ENCODE measurements at places on chromosomes 11 and 22. TPM values are rescaled to one million over a fixed set of nuclear protein-coding genes. Genes with fewer than 3 reads are reported as not detected.

DNA sequence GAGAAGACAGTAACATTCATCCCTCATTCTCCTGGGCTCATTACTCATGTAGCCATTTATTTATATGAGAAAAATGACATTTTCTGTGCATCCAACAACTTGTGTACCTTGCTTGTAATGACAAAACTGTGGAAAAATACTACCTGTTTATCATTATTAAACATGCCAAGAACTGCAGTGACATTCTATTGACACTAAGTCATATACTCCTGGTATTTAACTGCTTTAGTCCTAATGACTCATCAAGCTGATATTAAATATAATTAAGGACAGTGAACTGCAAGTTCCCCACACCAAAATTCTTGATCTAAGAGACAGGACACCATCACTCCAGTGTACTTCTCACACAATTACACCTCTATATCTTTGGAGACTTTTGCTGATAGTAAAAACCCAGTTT, 1328.7 kb upstream of the RAG2 start:
- DNase-seq = no peak

- DNase-seq = no peak
Measured at GRCh38 chr11:63573881-63574855, 11.0 kb upstream of the PLAAT2 start.

GRCh38 chr11:34298871-34299270, 58.9 kb downstream of the ABTB2 start:
- DNase-seq = no peak

GRCh38 chr11:127226949-127227348, 226.4 kb upstream of the KIRREL3 start:
- no peak for DNase-seq

GRCh38 chr11:99424313-99425084, 403.8 kb downstream of the CNTN5 start:
- DNase-seq = peak; percentile 62

DNA sequence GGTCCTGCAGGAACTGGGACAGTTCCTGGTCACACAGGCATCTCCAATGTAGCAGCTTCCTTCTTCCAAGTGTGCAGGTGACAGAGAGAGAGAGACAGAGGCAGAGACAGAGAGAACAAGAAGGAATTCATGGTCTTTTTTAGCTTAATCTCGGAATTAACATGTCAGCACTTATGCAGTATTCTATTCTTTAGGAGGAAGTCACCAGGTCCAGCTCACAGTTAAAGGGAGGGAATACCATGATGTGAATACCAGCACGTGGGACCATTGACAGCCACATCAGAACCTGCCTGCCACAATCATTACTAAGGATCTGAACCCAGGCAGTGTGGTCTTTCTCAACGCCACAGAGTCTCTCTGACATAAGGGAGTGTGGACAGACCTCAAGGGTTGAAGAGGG, 341.6 kb downstream of the MN1 start:
- DNase-seq = no peak

GRCh38 chr22:44965171-44965570, 44.6 kb downstream of the PHF21B start:
- peak; percentile 37 for DNase-seq

DNA sequence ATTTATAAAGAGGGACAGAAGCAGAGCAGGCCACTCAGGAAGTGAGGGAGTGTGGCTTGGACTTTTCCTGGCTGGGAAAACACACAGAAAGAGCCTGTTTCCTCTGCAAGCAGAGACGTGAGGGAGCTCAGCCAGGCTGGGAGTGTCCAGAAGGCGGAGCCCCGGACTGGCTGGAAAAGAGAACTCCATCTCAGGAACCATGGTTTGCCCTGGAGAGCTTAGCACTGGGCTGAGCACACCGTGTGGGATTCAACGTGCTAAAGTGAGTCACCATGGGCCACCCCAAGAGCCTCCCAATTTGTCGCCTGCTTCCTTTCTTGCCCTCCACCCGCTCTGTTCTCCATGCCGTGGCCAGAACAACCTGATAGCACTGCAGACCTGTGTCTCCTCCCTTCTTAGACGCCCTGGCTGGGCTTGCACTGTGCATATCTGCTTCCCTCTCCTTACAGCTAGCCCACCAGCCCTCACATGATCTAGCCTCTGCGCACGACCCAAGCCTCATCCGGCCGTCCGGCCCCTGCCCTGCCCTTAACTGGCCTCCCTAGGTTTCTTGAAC, 51.8 kb downstream of the GALNT18 start:
- peak; percentile 68 for DNase-seq

Gene SMTNL1
- total RNA-seq = not detected

Gene FJX1
- 0.54 TPM for total RNA-seq

Gene KRTAP5-7
- not detected for total RNA-seq

Gene OR56B1
- total RNA-seq = not detected

Gene OR51G1
- total RNA-seq = not detected

Measured in Right ventricle myocardium inferior (tissue), 1 donor.